Activated CD4-positive, alpha-beta T cell treated with anti-CD3 and anti-CD28 coated beads, Interleukin-10, Interleukin-2, amounts not matched to agents 100 ng/mL and 50 ng/mL, durations not matched to agents 16 hours and 8 hours (primary cell): ENCODE measurements at places on chromosomes 12 and 14.

DNA sequence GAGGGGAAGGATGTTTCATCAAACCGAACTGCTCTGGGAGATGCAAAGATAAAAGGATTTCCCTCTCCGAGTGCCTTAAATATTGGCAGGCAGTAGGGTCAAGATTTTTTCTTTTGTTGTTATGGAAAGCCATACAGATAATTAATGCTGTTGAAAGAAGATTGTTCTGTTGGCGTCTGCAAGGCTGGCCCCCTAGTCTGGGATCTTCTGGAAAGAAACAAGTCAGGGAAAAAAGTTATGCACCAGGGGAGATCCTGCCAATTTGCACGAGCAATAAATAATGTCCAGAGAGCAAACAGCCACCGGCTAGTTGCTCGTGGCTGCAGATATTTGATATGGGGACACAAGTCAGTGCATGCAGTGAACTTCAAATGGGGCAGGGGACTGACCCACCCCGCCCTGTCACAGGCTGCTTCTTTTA lies 202.1 kb upstream of the MYL2 start:
- no peak for DNase-seq

DNA sequence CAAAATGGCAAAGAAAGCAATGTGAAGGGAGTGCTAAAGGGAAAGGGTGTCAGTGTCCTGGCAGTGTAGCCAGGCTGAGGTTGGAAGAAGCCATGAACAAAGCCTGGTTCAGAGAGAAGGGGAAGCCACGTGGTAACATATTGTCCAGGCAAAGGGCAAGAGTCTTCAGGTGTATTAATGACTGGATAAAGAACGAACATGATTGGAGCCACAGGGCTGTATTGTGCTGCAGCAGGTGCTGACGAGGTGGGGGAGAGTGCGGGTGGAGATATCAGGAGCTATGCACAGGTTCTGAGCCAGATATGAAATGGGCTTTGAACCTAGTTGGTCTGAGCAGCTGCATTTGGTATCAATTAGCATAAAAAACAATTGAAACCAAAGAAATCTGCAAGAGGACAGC lies 18.6 kb upstream of the EMP1 start:
- DNase-seq: no peak

GRCh38 chr12:59650588-59651228 lies 54.9 kb downstream of the SLC16A7 start:
- DNase-seq: no peak

DNA sequence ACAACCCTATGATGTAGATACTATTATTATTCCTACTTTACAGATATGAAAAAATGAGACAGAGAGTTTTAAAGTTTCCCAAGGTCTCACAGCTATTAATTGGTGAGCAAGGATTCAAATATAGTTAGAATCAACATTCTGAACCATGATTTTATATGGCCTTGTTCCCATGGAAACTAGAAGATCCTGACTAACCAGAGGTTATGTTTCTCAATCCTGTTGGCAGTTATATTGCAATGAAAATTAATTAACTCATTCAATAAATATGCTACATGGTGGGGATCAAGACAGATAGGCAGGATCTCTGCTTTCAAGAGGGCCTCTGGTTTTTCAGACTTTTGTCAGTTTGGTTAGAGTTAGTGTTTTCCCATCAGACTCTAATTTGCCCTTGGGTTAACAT lies 9.3 kb upstream of the FUT8 start:
- no peak for DNase-seq

- no peak for DNase-seq
Measured at GRCh38 chr12:103421402-103421801, 74.4 kb downstream of the C12orf42 start.

- DNase-seq: peak; percentile 3
Measured at GRCh38 chr14:33879684-33880286, 71.1 kb downstream of the EGLN3 start.

DNA sequence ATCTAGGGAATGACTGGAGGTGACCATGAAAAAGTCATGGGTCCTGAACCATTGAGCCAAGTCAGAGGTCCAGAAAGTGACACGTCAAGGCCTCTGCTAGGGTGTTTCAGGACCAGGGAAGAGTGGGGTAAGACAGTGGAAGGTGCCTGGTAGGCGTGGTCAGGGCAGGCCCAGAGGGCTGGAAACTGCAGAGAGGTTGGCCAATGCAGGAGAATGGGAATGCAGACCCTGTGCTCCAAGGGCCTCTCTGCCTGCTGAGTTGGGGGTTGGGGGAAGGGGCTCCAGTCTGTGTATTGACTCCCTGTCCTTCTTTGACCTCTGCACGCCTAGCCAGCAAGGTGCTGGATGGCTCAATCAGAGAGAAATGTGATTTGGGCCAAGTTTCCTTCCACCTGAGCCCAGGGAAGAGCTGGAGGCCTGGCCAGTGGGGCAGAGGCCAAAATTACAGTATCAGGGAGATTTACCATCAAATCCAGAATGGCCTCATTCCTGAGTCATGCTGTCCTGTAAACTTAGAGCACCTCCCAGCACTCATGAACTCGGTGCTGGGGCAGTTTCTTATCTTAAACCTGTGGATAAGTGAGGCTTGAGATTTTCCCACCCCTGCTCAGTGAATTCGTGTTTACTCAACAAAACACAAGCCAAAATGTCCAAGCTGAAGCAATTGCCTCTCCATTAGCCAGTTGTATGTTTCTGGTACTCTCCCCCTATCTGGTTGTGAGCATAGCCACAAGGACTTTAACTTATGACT lies 24.4 kb downstream of the IRF2BPL start:
- DNase-seq: no peak

GRCh38 chr12:34346372-34347034 lies 324.2 kb downstream of the ALG10 start:
- no peak for DNase-seq

DNA sequence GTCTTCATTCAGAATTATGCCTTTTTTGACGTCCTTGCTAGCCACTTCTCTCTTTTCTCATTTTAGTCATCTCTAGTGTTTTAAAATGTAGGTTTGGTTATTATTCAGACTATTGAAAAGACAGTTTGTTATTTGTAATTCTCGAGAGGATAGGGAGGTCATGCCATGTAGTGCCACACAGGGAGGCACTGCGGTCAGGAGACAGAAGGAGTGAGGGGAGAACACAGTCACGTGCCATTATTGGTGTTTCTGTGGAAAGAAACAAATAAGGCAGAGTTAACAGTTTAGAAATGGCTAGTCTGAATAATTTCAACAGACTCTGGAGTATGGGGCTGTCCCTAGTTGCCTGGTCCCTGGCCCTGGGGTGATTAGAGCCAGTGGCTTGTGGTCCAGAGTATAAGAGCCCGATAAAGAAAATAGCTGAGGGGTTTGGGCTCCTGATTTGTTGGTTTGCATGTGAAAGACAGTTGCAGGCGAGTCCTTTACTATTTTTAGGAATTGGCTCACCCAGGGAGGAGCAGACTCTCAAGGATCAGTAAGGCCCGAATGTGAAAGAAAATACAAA lies 278.1 kb upstream of the SEL1L start:
- no peak for DNase-seq

DNA sequence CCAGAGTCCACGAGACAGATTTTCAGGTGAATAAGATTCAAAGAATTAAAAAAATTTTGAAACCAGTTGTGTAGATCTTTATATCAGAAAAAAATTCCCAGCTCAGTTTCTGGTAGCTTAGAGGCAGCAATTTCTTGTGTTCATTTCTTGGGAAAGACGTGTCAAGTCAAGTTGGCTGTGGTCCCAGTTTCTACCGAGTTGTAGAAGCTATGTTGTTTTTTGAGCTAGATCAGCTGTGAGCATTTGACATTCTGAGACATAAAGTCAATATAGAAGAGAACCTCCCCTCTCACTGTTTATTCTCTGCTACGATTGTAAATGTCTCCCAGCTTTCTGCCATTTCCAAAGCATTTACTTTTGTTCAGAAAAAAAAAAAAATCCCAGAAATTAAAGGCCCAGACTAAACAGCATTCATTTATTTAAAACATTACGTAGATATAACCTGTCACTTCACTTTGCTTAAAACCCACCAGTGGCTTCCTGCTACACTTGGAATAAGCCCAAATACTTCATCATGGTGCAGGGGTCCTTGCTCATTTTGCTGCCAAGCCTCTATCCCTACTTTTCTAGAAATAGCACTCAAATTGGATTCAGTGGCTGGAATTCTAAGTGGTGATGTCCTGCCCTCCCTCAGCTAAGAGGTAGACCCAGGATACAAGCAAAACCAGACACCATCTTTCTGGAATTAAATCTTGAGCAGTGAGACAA lies 20.6 kb upstream of the PYGL start:
- DNase-seq: no peak

- DNase-seq: no peak
Measured at GRCh38 chr12:94951071-94951934, 52.2 kb downstream of the NDUFA12 start.

DNA sequence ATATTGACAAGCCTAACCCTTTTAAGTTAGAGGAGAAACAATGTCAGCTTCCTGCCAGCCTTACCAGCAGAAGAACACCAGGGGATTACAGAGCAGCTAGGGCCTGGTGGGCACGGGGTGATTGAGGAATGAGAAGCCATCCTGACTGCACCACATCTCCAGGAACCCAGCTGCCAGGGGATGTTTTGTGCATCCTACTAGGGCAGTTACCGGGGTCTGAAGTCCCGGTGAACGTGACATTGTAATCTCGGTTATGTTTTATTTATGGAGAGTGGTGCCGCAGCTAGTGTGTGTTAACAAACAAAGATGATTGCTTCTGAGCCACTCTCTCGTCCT lies 115.9 kb downstream of the BCL11B start:
- no peak for DNase-seq

DNA sequence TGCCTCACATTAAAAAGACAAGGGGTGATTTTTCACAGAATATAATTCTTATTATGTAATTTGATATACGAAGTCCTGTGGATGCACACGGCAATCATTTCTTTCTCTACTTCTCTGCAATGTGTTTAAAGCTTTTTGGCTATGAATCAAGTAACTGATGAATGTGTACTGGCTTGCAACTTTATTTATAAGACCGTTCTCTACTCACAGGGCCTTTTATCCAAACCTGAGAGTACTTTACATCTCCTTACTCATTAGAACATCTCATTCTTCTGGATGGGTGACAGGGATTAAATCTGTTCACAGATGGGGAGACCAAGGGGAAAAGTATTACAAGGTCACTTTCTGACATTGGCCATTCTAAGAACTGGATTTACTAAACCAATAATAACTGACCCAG lies 215.8 kb upstream of the DIO2 start:
- no peak for DNase-seq

GRCh38 chr14:35435177-35435576 lies 30.6 kb upstream of the NFKBIA start:
- DNase-seq: peak; percentile 30

- peak; percentile 57 for DNase-seq
Measured at GRCh38 chr14:75724414-75725204, 63.6 kb downstream of the TTLL5 start.

- DNase-seq: no peak
Measured at GRCh38 chr14:26026384-26026783, 571.4 kb downstream of the NOVA1 start.

DNA sequence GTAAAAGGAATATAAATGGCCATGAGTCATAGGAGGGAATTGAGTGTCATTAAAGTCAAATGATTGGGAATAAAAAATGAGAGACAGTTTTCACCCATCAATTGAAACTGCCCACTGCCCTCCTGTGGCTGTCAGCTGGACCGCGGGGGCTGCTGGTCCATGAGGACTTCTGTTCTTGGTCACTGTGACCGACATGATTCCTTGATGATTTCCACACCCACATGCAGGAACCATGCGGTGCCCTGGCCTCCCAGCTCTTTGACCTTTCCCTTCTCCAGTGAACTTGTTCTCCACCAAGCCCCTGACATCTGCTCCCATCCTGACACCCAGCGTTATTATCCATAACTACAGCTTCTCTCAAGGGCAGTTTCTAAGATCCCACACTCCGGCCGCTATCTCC lies 48.4 kb downstream of the C12orf75 start:
- DNase-seq: no peak

GRCh38 chr12:522692-523378 lies 63.1 kb downstream of the B4GALNT3 start:
- no peak for DNase-seq

DNA sequence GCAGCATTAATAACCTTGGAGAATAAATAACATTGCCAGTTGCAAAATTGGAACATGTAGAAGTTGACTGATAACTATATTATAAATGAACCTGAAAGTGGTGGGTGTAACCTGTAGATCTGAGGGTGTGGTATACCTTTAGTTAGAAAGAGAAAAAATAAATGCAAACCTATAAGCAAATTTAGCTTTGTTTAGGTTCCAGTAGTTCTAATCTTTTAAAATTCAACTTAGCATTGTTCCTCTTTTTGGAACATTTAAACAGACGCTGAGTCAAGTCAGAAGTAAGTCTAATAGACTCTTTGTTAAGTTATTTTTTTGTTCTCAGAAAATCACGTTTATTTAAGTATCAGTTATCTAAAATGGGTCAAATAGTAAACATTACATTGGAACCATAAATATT lies 120.0 kb downstream of the DNAI7 start:
- DNase-seq: no peak

GRCh38 chr14:24863968-24864684 lies 185.8 kb downstream of the STXBP6 start:
- no peak for DNase-seq

GRCh38 chr12:130795906-130796305 lies 43.1 kb downstream of the STX2 start:
- no peak for DNase-seq

GRCh38 chr14:33642691-33643244 lies 308.1 kb downstream of the EGLN3 start:
- no peak for DNase-seq

GRCh38 chr12:116610971-116611541 lies 51.9 kb downstream of the MAP1LC3B2 start:
- no peak for DNase-seq

- DNase-seq: no peak
Measured at GRCh38 chr14:101603096-101603495, 41.8 kb downstream of the DIO3 start.

- no peak for DNase-seq
Measured at GRCh38 chr14:60971271-60971670, 9.6 kb downstream of the TRMT5 start.

- DNase-seq: peak; percentile 24
Measured at GRCh38 chr14:96852823-96853422, 55.7 kb downstream of the VRK1 start.

GRCh38 chr14:96579855-96580254 lies 77.7 kb downstream of the PAPOLA start:
- DNase-seq: no peak

DNA sequence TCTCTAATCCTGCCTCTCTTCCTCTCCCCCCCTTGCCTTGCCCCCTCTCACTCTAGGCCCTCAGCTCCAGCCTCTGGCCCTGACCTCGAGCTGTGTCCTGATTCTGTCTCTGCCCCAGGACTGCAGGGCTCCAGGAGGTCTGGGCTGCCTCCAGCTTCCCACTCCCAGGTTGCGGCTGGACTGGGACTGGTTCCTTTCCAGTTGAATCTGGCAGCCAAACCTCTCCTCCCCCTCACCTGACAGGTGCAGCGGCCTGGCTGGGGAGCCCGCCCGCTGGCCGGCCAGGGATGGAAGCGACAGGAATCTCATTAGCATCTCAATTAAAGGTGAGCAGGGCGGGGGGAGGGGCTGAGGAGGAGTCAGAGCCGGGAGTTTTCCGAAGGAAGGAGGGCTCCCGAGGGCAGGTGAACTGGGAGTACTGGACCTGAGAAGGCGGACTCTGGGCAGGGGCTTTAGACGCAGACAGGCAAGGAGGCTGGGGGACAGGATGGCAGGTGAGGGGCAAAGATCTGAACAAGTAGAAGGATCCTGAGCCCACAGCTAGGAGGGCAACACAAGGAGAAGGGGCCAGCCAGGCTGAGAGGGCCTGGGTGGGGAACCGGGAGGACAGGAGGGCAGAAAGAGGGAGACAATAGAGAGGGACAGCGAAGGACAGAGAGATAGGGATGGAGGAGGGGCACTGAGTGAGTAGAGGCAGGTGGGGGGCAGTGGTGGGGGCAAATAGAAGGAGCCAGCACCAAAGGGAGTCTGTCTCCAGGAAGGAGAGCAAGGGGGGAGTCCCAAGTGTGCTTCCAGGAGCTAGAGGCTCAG lies at the start of gene SCNN1A:
SCNN1A (minus strand) TSS at position 295 of the 810 bp plus-strand sequence. CDS start 780 bp downstream, outside the sequence.
- no peak for DNase-seq
